LHCN-M2 (cell line): ENCODE measurements at places on chromosomes 16 and 17.
A peak's percentile ranks its signal among the peaks of the same experiment; 100 is the strongest.

GRCh38 chr16:12060751-12061150 lies 84.2 kb downstream of the SNX29 start:
- no peak for DNase-seq

DNA sequence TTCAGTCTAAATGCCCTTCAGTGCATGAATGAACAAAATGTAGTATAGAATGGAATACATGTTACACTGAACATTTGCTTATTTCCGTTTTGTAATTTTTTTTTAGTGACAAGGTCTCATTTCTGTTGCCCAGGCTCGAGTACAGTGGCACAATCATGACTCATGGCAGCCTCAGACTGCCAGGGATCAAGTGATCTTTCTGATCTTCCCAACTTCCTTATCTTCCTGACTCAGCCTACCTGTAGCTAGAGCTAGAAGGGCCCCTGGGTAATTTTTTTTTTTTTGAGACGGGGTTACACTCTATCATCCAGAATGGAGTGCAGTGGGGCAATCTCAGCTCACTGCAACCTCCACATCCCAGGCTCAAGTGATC lies 7.3 kb upstream of the SLX4 start:
- DNase-seq = peak; percentile 34

DNA sequence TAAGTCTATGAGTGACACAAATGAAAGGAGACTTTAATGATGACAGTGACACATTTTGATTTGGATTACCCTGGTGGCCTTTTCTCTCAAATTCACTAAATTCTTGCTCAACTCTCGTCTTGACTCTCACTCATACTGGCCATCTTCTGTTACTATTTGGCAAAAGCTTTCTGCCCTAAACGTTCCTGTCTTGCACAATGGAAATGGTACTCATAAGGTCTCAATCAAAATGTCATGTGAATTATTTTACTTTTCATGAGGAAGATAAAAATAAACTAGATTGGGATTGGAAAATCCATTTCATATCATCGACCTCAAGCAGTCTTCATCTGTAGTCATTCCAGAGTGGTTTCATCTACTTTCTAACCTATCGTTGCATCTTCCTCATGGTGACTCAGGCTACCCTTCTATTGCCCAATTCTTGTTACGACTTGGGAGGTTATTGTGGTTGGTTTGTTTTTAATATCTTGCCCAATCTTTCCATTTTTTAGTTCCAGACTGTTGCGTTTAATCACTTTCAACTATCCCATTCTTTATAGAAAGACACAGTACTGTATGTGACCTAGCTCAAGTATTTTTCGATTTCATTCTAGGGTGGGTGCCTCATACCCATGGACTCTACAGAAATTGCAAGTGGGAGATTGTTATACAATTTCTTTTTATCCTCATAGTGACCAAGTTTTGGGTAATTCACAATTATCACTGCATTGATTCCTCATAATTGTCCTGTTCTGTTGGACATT lies 317.2 kb upstream of the KCNJ16 start:
- peak; percentile 89 for DNase-seq

DNA sequence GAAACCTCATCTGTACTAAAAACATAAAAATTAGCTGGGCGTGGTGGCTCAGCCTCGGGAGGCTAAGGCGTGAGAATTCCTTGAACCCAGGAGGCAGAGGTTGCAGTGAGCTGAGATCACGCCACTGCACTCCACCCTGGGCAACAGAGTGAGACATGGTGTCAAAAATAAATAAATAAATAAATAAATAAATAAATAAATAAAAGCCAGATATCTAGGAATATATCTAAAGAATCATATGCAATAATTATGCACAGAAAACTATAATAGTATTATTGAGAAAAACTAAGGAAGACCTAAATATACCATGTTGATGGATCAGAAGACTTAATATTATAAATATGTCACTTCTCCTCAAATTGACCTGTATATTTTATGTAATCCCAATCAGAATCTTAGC lies 37.0 kb downstream of the TMC7 start:
- no peak for DNase-seq

- DNase-seq = no peak
Observed at GRCh38 chr16:88965826-88966480, 11.1 kb downstream of the CBFA2T3 start.

DNA sequence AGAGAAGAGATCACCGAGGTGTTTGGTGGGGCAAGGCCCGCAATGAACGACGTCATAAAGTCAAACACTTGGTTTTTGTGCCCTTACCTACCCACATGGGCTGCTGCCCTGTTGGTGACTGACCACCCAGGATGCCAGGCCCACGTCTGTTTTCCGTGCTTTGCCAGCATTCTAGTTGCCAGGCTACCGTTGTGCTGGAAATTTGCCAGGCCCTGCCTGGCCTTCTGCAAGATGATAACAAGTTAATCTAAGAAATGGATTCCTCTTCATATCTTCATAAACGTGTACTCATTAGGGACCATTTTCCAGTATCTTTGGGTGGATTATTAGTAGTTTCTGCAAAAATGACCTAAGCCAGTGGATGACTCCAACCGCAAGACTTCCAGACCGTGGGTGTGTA lies 35.4 kb downstream of the SLC6A4 start:
- no peak for DNase-seq

DNA sequence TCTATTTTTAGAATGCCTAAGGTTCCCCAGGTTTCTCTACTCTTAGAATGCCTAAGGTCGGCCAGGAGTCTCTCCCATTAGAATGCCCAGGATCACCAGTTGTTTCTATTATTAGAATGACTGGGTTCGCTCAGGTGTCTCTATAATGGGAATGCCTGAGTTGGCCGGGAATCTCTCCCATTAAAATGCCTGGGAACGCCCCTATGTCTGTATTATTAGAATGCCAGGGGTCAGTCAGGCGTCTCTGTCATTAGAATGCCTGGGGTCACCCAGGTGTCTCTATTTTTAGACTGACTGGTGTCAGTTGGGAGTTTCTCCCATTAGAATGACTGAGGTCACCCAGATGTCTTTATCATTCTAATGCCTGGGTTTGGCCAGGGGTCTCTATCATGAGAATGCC lies 2252.5 kb downstream of the TP53TG3F start:
- DNase-seq = no peak

GRCh38 chr17:50133769-50134099 lies 3.8 kb upstream of the SAMD14 start:
- DNase-seq = no peak

GRCh38 chr16:2242598-2242997 lies 6.4 kb downstream of the DNASE1L2 start:
- DNase-seq = no peak

GRCh38 chr17:66784621-66785364 lies 50.1 kb upstream of the CACNG5 start:
- no peak for DNase-seq

DNA sequence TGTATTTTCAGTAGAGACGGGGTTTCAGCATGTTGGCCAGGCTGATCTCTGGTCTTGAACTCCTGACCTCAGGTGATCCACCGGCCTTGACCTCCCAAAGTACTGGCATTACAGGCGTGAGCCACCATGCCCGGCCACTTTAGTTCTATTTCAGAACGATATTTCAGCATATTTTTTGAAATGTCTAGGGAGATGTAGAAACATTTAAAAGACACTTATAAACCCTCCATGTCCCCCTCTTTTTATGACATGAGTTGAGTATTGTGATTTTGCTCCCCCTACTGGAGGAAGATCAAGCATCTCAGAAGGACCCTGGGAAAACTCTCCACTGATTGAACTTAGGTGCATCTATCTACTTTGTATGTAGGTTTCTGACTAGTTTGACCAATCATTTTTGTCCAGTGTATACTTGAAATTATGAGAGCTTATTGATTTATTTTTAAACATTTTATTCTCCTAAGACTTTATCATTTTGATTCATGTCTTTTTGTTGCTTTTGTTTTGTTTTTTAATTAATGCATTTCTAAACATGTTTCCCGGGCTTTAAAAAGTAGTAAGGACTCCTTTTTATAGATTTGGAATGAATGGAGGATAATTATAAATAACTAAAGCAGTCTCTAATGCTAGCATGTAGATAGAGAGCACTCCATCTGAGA lies 105.1 kb downstream of the CHD9 start:
- DNase-seq = peak; percentile 56

GRCh38 chr17:29595943-29596774 lies 3.2 kb downstream of the ANKRD13B start:
- no peak for DNase-seq

DNA sequence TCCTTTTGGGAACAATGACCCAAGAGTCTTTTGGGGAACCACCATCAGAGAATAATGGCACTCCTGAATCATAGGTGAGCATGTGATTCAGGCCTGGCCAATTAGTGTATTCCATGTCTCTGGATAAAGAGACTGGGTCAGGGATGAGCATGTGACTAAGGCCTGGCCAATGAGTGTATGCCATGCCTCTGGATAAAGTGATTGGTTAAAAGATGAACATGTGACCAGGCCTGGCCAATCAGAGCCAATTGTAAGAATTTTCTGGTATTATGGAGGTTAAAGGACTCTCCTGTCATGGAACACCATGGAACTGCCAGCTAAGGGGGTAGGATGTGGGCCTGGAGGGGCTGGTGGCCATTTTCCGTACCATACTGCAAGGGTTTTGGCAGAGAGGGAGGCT lies 194.3 kb downstream of the C16orf78 start:
- DNase-seq = no peak

- DNase-seq = no peak
Observed at GRCh38 chr17:64571746-64572145, 65.0 kb downstream of the CEP95 start.

- DNase-seq = peak; percentile 17
Observed at GRCh38 chr16:80231121-80231520, 309.7 kb upstream of the DYNLRB2 start.

DNA sequence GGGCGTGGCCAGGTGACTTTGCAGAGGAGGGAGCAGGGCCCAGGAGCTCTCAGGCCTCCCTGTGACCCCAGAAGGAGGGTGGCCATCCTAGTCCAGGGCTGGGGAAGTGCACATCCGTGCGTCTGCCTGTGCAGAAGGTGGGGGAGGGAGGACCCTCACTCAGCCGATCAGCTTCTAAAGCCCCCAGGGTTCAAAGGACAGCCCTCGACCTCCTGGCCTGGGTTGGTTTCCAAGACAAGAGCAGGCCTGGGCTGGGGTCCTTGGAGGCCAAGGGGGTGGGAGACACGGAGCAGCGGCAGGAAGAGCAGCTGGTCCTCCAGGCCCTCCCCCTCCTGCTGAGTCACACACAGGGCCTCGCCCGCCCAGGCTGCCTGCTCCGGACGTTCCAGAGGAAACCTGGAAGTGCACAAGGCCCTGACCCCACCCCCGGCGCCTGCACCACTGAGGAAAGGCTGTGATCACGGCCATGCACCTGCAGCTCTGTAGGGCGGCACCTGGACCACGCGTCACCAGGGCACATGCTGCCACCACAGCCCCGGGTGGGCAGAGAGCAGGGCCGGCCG lies 67.1 kb upstream of the ZNF469 start:
- DNase-seq = peak; percentile 69

DNA sequence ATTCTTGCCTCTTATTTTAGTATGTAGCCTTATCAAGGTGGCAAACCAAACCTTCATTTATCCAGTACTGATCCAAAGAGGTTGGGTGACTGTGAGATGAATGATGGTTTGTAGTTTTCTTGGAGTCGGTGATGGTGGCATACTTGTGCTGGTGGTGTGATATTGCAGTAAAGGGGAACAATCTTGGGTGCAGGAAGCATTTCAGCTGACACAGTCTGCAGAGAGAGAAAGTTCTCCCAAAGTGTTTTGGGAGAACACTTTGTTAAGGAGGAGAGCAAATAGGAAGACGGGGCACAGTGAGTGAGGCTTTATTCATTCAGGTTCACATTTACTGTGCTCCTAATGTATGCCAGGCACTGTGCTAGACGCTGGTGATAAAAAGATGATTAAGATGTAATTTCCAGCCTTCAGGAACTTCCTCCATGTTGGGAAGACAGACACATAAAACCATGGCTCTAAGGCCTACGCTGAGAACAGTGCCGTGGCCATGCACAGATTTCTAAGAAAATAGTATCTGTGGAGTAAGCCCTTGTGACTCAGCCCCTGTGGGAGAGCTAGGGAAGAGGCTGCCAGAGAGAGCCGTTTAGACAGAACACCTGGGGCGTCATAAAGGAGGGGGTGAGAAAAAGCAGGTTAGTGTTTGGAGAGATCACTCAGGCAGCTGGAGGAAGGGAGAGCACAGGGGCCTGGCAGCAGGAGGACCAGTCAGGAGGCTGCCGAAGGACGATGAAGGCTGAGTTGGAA lies 13.8 kb downstream of the HEATR3 start:
- DNase-seq = no peak

- no peak for DNase-seq
Observed at GRCh38 chr16:89845417-89845816, 17.1 kb downstream of the SPIRE2 start.

DNA sequence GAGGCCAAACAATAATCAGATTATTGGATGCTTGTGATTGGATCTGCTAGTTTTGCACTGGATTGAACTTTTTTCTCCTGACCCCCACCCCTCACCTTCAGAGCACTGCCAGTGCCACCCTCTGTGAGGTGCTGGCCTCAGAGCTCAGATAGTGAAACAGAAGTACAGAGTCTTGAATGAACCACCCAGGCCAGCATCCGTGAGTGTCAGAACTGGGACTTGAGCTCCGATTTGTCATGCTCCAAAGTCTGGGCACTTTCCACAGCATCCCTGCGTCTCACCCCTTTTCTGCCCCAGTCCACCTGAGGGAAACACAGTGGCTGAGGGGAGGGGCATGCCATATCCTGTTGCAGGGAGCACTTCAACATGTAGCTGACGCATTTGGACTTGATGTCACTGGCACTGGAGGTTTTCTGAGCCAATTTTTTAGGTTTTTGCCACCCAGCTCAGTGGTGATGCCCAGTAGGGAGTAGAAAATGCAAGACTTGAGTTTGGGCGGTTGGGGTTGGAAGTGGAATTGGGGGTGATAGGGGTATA lies 47.3 kb downstream of the SMPD3 start:
- DNase-seq = no peak

- DNase-seq = no peak
Observed at GRCh38 chr17:42321555-42321954, 33.3 kb downstream of the STAT5A start.

GRCh38 chr17:63646488-63646806 lies 24.2 kb downstream of the MAP3K3 start:
- no peak for DNase-seq

GRCh38 chr16:35210681-35211433 lies 1751.4 kb downstream of the TP53TG3F start:
- no peak for DNase-seq

- DNase-seq = no peak
Observed at GRCh38 chr17:50117202-50118051, 12.5 kb downstream of the SAMD14 start.

DNA sequence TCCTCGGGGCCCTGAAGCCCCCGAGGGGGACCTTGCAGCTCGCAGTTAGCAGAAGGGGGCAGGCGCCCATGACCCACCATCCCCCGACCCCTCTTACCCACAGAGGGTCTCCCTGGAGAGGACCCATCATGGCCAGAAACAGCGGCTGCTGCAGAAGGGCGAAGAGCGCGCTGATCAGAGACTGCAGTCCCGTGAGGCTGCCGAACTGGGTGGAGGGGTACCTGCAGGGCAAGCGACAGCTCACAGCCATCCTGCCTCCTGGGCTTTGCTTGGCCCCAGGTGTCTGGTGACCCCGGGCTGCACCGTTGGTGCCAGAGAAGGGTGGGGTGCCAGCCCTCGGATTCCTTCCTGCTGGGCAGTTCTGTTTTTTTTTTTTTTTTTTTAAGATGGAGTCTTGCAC lies 13.9 kb upstream of the PITPNA start:
- no peak for DNase-seq
